LNCaP clone FGC (cell line): ENCODE measurements at places on chromosomes 2 and 18.
A peak's percentile ranks its signal among the peaks of the same experiment; 100 is the strongest.

DNA sequence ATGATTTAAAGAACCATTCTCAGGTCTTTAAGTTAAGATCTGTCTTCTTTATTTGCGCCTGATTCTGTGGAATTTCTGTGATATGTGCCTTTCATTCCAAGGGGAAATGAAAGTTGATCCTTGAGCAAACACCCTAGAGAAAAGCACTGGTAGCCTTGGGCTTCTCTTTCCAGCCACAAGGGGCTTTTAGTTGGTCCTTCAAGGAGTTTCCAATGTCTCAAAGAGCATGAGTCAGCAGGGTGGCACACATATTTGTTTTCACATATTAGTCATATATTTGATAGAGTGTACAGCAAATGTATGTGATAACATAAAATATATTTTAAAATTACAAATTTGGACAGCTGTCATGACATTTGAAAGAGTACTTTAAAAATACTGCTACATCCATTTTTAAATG lies 339.5 kb downstream of the TXNL1 start:
- no peak for DNase-seq

- peak; percentile 46 for DNase-seq
Measured at GRCh38 chr2:230106771-230107170, 38.0 kb upstream of the SLC16A14 start.

- DNase-seq, result peak; percentile 71
Measured at GRCh38 chr2:133765658-133766057, 197.4 kb upstream of the NCKAP5 start.

DNA sequence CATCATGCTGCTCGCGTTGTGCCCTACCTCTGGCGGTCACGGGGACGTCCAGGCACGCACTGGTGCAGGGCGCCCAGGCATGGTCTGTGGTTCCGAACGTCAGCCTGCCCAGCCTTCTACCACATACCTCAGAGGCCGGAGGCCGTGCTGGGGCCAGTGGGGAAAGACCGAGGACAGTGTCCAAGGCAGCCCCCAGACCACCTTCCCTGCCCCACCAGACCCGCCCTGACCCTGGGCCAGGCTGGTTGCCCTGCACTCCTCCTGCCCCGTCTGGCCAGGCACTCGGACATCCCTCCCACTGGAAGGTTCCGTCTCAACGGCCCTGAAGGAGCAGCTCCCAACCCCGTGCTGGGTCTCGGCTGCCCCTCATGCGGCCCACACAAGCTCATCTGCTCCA lies 32.8 kb downstream of the SLC66A2 start:
- DNase-seq, result no peak

DNA sequence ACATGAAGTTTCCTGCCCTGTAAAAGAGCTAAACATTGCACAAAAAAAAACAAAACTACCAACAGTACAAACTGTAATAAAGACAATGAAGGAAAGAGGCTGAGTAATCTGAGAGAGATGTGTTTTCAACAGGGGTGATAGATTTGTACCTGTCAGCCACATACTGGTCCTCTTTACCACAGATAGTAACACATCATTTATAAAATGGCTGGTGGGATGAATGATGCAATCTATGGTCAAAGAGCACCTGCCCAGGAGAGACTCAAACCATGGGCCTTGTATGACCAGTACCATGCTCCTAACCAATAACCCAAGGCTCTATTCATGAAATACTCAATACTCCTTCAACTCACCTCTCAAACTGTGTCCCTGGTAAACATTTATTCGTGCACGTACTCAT lies 4.5 kb downstream of the SUCLG1 start:
- DNase-seq, result no peak

DNA sequence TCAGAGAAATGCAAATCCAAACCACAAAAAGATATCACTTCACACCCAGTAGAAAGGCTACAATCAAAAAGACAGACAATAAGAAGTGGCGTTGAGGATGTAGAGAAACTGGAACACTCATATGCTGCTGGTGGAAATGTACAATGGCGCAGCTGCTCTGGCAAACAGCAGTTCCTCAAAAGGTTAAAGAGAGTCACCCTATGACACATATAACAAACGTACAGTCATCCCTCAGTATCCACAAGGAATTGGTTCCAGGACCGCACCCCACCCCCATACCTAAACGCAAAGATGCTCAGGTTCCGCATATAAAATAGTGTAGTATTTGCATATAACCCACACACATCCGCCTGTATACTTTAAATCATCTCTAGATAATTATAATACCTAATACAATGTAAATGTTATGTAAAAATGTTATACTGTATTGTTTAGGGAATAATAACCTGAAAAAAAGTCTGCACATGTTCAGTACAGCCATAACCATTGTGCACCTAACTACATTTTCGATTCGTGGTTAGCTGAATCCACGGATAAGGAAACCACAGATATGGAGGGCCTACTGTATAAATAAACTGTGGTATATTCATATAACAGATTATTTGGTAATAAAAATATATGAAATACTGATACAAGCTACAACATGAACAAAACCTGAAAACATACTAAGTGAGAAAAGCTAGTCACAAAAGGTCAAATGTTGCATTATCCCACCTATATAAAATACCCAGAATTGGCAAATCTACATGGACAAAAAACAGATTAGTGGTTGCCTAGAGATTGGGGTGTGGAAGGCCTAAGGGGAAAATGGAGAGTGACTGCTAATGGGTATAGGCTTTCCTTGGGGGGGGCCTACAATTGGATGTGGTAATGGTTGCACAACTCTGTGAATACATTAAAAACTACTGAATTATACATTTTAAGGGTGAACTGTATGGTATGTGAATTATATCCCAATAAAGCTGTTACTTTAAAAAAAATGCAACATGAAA lies 37.5 kb downstream of the UXS1 start:
- DNase-seq, result no peak

DNA sequence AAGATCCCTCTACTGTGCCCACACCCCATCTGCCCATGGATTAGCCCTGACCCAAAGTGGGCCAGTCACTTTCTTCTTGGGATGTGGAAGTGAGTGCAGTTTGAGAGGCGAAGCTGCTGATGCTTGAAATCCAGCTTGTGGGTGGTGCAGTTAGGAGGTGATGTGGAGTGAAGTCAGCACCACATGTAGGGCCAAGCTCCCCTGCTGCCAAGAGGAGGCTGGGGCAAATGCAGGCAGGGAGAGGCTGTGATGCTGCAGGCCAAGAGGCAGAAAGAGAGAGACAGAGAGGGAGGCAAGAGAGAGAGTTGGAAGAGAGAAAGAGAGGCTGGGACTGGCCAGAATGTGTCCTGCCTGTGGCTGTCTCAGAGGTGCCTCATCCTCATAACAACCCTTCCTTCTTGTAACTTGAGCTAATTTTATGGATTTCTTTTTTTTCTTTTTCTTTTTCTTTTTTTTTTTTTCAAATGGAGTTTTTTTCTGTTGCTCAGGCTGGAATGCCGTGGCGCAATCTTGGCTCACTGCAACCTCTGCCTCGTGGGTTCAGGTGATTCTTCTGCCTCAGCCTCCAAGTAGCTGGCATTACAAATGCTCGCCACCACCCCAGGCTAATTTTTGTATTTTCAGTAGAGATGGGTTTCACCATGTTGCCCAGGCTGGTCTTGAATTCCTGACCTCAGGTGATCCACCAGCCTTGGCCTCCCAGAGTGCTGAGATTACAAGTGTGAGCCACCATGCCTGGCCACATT lies 35.3 kb upstream of the CAB39 start:
- no peak for DNase-seq

DNA sequence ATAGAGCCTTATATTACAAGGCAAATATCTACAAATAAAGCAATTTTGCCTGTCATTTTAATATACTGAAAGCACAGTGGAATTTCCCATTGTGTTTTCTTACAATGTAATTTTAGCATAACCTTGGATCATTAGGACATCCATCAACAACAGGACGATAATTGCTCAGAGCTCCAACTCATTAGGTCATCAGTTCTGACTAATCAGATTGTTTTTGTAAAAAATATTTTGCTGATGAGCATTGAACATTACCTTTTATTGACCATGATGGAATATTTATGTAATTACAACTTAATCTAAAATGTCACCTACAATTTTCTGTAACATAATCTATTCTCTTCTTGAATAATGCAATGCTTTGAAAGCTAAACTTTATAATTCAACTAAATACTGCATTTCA lies 215.3 kb upstream of the DSEL start:
- no peak for DNase-seq

- DNase-seq, result no peak
Measured at GRCh38 chr2:27016801-27017325, 15.9 kb upstream of the TMEM214 start.

GRCh38 chr18:61435064-61435652 lies 101.9 kb downstream of the CDH20 start:
- DNase-seq, result peak; percentile 2

DNA sequence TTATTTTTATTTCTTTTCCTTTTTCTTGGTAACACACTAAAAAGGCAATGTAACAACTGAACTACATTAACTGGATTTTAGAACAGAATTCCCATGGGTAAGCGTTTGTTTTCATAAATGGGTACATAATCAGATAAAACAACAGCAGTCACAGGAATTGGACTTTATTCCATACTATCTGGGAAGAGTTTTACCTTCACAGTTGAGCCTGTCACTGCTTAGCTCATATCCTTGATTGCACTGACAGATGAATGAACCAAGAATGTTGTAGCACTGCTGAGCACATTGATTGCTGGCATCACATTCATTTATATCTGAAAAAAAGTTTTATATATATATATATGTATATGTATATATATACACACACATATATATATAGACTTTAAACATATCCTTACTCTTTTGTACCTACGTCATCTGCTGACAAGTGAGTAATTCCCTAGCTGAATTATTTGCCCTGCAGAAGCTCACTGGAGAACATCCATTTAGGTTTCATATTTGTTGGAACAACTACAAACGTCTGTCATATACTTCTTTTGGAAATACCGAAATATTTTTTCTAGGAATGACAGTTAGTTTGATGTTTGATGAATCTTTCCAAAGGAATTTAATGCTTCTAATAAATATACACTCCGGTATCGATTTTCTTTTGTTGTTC lies 47.0 kb downstream of the EFEMP1 start:
- no peak for DNase-seq

DNA sequence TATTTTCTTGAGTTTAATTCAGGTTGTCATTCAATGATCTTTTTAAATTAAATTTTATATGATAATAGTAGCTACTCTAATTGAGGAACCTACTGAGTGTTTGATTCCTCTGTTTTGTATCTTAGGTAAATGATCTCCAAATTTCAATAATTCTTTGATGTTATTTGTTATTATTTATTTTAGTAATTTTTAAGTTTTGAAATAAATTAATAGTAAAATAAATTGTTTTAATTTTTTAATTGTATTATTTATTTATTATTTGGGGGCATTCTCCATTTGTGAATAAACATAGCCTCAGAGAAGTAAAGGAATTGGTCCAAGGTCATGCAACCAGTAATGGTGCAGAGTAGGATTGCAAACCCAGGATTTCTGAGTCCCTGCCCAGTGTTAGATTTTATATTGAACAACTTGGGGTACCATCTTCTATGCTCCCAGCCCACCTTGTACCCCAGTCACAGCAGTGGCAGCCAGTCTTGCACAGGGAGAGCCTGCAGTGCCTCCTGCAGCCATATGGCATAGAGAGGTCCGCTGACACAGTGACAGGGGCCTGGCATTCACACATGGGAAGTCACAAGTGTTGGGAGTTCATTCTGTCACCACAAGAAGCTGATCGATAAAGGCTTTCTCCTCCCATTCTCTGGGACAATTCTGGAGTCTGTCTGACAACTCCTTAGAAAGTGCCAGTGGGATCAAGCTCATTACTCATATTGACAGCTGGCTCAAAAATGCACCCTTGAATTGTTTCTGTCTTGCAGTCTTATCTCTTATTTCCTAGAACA lies 110.0 kb upstream of the ETAA1 start:
- no peak for DNase-seq

GRCh38 chr2:20516646-20517341 lies 69.9 kb downstream of the RHOB start:
- DNase-seq, result no peak

DNA sequence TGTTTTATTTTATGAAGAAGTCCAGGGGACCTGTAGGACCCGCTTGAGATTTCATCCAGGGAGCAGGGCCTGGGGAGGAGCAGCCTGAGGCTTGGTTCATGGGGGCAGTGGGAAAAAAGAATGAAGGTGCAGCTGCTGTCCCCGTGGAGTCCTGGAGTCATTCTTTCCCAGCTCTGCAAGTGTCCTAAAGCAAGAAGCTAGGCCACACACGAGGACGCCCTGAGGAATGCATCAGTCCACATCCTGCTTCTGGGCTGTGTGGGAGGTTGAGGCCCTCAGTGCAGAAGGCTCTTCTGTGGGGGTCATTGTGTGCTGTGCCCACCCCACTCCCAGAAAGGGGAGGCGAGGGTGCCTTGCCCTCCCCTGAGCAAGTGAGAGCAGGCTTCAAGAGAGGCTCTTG lies 179.9 kb upstream of the HS6ST1 start:
- no peak for DNase-seq

DNA sequence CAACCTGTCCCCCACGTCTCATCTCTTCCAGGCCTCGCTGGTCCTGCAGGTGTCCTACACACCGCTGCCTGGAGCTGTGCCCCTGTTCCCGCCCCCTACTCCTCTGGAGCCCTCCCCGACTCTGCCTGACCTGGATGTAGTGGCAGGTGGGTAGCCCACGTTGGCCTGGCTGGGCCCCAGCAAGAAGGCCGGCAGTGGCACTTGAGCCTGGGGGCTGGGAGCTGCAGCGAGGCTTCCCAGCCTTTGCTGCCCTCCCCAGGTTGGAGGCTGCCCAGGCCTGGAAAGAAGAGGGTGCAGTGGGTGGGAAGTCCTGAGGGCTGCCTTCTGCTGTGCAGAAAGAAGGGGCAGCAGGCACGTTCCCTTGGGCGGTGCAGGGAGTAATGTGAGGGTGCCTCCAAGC lies 58.4 kb downstream of the DYSF start:
- no peak for DNase-seq

- no peak for DNase-seq
Measured at GRCh38 chr2:46327627-46328026, 30.4 kb downstream of the EPAS1 start.

GRCh38 chr2:95258271-95258670 lies 16.0 kb upstream of the PROM2 start:
- DNase-seq, result no peak

DNA sequence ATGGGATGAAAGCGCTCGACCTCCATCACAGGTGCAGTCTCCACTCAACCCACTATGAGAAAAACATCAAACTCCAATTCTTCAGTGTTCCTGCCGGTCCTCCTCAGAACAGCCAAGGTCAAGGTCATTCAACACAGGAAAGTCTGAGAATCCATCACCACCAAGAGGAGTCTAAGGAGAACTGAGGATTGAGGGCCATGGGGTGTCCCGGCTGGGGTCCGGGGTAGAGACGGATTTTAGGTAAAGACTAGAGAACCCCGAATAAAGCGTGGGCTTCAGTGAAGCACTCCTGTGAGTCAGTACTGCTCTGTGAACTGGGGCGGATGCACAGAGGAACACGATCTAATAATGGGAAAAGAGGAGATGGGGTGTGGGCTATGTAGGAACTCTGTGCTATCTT lies 41.8 kb downstream of the PTGR3 start:
- no peak for DNase-seq

DNA sequence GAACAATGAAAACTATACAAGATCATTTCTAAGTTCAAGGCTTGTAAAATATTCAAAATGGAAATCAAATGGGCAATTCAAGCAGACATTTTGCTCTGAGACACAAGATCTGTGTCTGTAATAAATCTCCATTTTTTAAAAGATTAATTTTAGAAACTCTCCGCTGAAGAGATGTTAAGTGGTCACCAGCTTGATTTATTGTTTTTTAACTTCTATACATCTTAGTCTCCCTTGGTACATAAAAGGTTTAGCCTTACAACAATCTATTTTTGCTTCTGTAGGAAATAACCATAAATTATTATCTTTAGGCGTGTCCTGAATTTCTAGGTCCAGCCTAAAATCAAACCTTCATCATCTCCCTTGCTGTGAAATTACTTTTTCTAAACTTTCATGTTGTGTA lies 553.6 kb downstream of the NRXN1 start:
- no peak for DNase-seq
